ENCODE measurements at places on chromosomes 1 and 21.

GRCh38 chr1:169487561-169487960, 1.8 kb upstream of the SLC19A2 start:
- DNase-seq: no peak

- peak; percentile 94 for DNase-seq
Measured at GRCh38 chr1:118335331-118335732, 150.3 kb upstream of the SPAG17 start.

DNA sequence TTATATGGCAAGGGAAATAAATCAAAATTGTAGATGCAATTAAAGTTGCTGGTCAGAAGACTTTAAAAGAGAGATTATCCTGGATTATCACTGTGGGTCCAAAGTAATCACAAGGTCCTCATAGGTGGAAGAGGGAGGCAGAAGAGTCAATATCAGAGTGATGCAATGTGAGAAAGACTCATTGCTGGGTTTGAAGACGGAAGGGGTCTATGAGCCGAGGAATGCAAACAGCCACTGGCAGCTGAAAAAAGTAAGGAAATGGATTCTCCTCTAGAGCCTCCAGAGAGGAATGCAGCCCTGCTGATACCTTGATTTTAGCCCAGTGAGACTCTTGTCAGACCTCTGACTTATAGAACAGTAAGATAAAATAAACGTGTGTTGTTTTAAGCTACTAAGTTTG, 59.8 kb upstream of the MUTYH start:
- DNase-seq: no peak

DNA sequence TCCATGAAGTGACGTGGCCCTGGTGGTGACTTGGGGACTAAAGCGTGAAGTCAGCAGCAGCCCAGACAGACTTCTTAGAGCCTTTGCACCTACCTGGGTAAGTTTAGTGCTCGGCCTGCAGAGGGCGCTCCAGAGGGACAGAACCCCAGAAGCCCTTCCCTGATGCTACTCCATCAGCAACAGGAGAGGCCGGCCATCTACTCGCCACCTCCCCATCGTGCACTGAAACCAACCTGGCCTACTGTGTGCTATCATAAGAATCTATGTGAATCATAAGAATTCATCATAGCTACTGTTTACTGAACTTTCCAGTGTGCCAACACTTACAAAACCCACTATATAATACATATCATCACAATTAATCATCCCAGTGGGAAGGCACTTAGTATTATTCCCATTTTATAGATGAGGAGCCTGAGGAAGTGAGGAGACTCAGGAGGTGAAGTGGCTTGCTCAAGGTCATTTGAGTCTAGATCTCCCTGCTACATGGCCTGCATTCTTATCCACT, 7.9 kb upstream of the EDN2 start:
- DNase-seq: peak; percentile 31

- no peak for DNase-seq
Measured at GRCh38 chr1:211192227-211192626, 58.3 kb upstream of the KCNH1 start.

DNA sequence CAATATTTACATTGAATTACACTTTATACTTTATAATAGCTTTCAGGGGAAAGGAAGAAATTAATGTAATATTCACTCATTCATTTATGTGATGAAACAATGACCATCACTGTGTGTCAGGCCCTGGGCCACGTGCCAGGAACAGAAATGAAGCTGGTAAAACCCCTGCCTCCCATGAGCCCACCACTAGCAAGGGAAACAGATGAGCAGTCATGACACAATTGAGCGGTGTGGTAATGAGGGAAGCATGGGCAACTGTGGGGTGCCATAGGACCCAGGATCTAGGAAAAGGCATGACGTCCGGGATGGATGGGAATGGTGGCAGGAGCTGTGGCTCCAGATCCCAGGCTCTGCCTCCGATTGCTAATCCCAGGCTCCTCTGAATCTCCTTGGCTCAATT, 17.0 kb upstream of the SLC5A9 start:
- no peak for DNase-seq

DNA sequence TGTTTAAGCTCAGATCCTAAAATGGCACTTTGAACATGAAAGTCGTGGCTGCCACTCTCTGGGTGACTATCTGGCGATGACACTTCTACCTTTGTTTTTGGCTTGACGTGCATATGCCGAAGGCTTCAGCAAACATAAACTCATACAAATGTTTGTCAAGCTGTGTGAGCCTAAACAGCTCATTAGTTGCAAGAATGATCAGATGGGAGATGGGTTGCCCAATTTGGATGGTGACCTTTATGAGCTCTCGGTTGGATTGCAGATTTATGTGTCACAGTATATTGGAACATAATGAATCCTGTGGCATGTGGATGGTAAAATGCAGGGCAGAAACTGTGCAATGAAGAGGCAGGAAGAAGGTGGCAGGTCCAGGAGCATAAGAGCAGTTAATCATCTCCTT, 229.3 kb downstream of the DISC1 start:
- DNase-seq: no peak

GRCh38 chr1:90722874-90723589, 5.9 kb upstream of the BARHL2 start:
- DNase-seq: no peak

DNA sequence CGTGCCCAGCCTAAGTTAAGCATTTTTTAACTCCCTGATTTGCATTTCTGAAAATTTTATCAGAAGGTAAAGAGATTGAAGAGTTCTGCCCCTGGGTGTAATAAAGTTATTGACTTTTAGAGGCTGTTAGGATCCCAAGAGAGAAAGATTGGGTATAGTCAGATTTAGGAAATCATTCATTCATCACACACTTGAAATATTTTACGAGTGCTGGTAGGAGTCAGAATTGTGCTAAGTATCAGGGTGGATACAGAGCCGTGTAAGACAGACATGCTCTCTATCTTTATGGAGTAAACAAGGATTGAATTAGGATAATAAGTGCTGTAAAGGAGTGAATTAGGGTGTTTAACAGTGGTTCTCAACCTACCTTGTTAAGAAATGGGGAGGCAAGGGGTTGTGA, 3.0 kb downstream of the SZT2 start:
- no peak for DNase-seq
